Left lung (tissue), 14 donors: ENCODE measurements at places on chromosomes 13 and 19. TPM values are rescaled to one million over a fixed set of nuclear protein-coding genes. Genes with fewer than 3 reads are reported as not detected.

GRCh38 chr19:50710094-50710493 is 9.5 kb downstream of the SHANK1 start:
- no peak for DNase-seq
- no peaks in the 10 kb centered on the region for H3K27me3 ChIP-seq
- no peak overlapping the region for H3K27ac ChIP-seq
- no peak overlapping the region for H3K4me3 ChIP-seq
- no peaks in the 10 kb centered on the region for H3K4me1 ChIP-seq
- no peaks in the 10 kb centered on the region for H3K36me3 ChIP-seq

DNA sequence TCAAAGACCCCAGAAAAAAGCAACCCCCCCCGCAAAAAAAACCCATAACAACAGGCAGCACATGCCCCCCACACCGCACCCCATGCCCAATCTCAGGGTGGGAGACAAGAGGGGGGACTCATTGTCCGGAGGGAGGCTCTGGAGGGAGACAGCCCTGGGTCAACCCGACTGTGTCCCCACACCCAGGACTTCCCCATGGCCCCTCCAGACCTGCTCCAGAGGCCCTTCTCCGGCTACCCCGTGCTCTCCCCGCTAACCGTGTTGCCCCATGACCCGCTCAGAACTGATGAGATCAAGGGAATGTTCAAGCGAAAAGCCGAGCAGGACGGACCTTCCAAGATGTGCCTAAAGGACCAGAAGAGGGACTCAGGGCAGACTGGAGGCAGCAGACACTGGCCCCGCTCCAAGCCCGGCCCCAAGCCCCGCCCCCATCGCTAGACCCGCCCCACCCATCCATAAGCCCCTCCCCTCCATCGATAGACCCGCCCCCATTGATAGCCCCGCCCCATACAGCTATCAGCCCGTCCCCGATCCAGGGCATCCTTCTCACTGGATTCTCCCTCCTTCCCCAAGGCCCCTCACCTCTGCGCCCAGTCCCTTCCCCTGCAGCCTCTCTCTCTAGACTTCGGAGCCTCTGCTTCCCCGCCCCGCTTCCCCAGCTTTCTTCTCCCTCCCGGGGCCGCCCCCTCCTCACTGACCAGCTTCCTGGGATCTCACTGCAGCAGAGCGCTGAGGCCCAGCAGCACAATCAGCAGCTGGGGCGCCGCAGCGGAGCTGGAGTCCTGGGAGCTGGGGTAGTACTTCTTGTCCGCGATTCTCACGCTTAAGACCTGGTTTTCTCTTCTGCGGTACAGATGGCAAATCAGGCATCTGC is 2.2 kb downstream of the BST2 start:
- DNase-seq: no peak
- H3K27me3 ChIP-seq: no peaks in the 10 kb centered on the region
- no peaks in the 10 kb centered on the region for H3K4me1 ChIP-seq
- no peak overlapping the region for H3K27ac ChIP-seq
- peak overlapping the region; percentile 5 for H3K4me3 ChIP-seq
- H3K36me3 ChIP-seq: no peaks in the 10 kb centered on the region

DNA sequence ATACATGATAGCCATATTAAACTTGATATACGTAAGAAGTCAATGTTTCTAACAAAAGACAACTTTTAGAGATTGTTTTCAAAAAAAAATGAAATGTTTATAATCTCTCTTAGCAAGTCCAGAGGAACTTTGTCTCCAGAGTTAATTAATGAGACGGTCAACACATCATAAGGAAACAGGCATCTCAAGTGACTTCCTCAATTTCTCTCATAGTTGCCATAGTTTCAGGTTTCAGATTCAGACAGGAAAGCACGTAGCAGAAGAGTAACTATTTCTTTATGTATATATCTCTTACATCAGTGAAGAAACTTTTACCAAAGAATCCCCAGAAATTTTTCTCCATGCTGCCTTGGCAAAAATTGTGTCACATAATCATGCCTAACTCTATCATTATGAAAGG is 159.6 kb upstream of the ATXN8OS start:
- H3K27me3 ChIP-seq: no peaks in the 10 kb centered on the region
- DNase-seq: no peak
- H3K36me3 ChIP-seq: no peaks in the 10 kb centered on the region
- no peak overlapping the region for H3K27ac ChIP-seq
- H3K4me3 ChIP-seq: no peak overlapping the region

GRCh38 chr19:46009530-46010510 is 13.0 kb downstream of the PGLYRP1 start:
- peaks cover 26% of the 10 kb centered on the region for H3K36me3 ChIP-seq
- no peak overlapping the region for H3K4me3 ChIP-seq
- no peak for DNase-seq
- no peak overlapping the region for H3K27ac ChIP-seq
- H3K27me3 ChIP-seq: peaks cover 16% of the 10 kb centered on the region

DNA sequence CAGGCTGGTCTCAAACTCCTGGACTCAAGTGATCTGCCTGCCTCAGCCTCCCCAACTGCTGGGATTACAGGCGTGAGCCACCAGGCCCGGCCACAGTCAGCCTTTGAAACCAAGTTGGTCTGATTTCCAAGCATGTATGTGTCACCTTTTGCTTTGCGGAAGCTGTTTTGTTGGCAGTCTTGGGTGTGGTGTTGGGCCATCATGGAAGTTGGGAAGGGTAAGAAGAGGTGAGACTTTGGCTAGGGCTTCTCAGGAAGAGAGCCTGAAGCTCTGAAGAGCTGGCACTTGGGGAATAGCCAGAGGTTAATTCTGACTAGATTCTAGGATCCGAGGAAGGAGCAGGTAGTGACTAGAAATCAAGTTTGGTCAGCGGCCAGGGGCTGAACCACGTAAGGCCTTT is 2.8 kb downstream of the RSPH6A start:
- H3K4me3 ChIP-seq: no peak overlapping the region
- H3K36me3 ChIP-seq: peaks cover 9% of the 10 kb centered on the region
- no peak for DNase-seq

GRCh38 chr13:28357247-28357825 is 137.6 kb downstream of the FLT1 start:
- H3K4me1 ChIP-seq: no peaks in the 10 kb centered on the region
- no peak for DNase-seq
- H3K4me3 ChIP-seq: no peak overlapping the region
- no peaks in the 10 kb centered on the region for H3K36me3 ChIP-seq

Gene IQCN
- total RNA-seq: 3.0 TPM

DNA sequence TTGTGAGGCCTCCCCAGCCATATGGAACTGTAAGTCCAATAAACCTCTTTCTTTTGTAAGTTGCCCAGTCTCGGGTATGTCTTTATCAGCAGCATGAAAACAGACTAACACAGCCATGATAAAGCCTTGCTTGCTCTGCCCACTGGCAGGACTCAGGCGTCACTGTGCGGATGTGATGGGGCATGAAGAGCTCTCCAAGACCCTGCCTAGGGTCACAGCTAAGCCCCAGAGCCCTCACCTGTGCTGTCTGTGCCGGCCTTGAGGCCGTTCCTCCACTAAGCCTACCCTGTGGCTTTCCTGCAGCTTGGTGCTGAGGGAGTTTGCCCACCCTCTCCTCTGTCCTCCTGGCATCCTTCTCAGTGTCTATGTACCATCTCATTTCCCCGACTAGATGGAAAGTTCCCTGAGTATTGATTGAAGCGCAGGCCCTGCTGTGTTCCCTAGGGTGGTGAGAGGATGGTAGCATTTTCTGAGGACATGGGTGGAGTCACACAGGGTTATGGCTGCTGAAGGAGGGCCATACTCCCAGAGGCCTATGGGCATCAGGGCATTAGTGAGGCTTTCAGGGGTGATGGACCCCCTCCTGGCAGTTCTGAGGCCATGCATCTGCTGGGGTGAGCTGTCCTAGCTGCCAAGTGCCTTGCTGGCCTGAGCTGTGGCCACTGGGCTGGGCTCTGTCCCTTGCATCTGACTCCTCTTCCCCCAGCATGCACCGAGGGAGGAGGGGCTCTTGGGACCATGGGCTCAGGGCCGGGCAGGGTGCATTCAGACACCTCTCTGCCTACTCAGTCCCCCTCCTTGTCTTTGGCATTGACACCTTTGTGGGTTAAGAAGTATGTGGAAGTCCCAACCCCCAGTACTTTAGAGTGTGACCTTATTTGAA is 75.3 kb downstream of the TEX29 start:
- H3K36me3 ChIP-seq: no peaks in the 10 kb centered on the region
- H3K27me3 ChIP-seq: no peaks in the 10 kb centered on the region
- peak; percentile 43 for DNase-seq
- H3K4me3 ChIP-seq: no peak overlapping the region

DNA sequence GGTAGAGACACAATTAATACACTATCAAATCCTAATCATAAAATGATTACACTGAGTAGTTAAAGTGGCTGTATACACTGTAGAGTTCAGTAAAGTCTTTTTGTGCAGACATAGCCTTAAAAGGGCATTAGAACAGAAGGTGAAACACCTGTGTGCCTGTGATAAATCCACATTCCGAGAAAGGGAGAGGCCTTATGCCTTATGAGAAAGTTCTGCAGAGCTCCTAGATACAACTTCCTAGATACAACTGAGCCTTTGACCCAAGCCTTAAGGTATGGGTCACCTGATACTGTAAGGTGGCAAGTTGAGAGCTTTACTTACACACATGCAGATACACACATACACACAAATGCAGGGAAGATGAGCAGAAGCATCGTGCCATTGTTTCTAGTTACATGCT is 6.3 kb downstream of the SERP2 start:
- H3K4me1 ChIP-seq: no peaks in the 10 kb centered on the region
- DNase-seq: no peak
- H3K27me3 ChIP-seq: no peaks in the 10 kb centered on the region

Gene KIR3DL2
- total RNA-seq: 0.20 TPM

GRCh38 chr19:14871619-14872230 is 14.2 kb downstream of the OR7A17 start:
- H3K4me3 ChIP-seq: no peak overlapping the region
- peak; percentile 1 for DNase-seq
- no peaks in the 10 kb centered on the region for H3K27me3 ChIP-seq
- H3K36me3 ChIP-seq: no peaks in the 10 kb centered on the region
- H3K27ac ChIP-seq: no peak overlapping the region

Gene GRIN3B
- total RNA-seq: 2.7 TPM

Gene MBD3L2
- total RNA-seq: not detected

Gene SIGLEC5
- 11.0 TPM for total RNA-seq
